NCI-H187 (cell line): ENCODE measurements at places on chromosomes 13 and 19.
A peak's percentile ranks its signal among the peaks of the same experiment; 100 is the strongest.

DNA sequence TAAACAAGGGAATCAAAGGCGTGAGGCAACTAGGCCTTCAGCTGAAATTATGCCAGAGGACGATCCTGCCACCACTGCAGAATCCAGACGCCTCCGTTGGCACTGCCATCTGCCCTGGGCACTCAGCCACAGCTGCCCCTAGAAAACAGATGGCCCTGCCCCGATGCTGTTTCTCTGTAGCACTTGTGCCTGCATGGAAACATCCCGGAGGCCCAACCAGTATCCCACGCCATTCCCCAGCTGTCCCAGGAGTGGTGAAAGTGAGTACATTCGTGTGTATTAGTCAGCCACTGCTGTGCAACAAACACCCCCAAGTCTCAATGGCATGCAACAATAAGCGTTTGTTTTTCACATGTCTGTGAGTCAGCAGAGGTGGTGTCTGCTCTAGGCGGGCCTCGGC lies 8.9 kb upstream of the CRTC1 start:
- DNase-seq: no peak

GRCh38 chr13:108948251-108948671 lies 318.9 kb downstream of the MYO16 start:
- no peak for DNase-seq

DNA sequence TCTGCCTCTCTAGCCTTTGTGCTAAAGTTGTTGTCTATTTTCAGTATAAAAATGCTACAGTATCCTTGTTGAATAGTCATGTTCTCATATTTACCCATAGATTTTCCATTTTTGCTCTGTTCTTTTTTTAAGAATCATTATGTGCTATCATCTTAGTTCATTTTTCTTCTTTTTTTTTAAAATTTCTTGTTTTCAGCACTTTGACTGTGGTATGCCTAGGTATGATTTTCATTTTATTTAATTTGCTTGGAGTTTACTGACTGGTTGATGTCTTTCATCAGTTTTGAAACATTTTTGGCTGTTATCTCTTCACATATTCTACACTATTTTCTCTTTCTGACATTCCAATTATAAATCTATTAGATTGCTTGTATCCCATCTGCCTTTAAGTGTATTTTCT lies 192.9 kb downstream of the PDS5B start:
- DNase-seq: no peak

GRCh38 chr19:15841875-15842569 lies 26.6 kb upstream of the OR10H1 start:
- DNase-seq: no peak

DNA sequence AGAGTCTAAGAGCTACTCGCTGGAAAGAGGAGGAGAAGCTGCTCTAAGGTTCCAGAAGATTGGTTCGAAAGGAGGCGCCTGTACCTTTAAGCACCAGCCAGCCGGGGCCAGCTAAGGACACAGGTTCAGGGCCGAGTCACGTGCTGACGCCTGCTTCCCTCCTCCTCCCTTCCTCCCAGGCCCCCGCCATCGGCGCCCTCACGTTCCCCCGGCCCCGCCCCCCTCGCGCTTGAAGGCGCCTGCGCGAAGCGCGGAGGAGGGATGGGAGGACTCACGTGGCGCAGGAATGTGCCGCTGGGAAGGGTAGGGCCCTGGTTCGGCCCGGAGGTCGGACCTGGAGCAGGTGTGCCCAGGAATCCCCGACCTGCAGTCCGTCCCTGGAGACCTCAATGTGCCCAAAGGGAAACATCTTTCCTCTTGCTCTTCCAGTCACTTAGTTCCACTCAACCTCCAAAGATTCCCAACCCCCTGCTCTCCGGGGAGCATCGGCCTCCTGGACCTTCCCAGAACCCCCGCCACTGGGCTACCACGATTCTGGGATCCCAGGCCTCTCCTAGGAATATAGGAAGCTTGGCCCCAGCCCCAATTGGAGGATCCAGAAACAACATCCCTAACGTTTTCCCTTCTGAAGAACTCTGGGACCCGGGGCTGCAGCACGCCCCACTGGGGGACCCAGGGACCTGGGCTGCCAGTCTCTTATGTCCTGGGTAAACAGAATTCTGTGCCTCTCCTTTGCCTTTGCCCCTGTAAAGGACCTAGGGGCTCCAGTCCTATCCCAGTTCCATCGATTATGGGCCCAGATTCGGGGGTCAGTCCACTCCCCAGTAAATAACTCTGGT lies 2.5 kb downstream of the DBP start:
- peak; percentile 99 for DNase-seq

- DNase-seq: no peak
These were observed 129.3 kb downstream of the ATP11A start for GRCh38 chr13:112819111-112819510.

DNA sequence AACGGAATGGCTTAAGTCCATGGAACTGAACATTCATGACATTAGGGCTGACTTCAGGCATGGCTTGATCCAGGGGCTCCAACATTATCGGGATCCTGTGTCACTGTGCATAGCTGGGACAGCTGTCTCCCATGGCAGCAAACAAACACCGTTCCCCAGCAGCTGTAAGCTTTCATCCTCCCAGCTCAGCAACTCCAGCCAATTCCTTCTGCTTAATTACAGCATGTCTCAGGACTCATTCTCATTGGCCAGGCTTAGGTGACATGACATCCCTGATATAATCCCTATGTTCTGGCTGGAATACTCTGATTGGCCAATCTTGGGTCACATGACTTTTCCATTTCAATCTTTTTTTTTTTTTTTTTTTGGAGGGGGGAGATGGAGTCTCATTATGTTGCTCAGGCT lies 10.9 kb upstream of the TLE5 start:
- DNase-seq: no peak

- no peak for DNase-seq
These were observed 1339.4 kb downstream of the EFNB2 start for GRCh38 chr13:105196052-105196451.

DNA sequence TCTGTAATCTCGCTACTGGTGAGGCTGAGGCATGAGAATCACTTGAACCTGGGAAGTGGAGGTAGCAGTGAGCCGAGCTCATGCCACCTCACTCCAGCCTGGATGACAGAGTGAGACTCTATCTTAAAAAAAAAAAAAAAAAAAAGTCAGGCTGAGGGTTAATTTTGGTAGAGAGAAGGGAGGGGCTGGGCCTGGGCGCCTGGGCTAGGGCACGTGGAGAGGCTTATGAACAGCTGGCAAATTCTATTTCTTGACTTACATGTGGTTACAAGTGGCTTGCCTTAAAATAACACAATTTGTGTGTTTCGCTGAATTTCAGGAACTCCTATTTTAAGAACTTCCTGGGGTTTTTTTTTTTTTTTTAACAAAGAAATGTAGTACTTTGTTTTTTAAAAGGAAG lies 47.6 kb upstream of the MAP3K10 start:
- no peak for DNase-seq

GRCh38 chr19:56884441-56884840 lies 43.9 kb upstream of the PEG3 start:
- DNase-seq: no peak

DNA sequence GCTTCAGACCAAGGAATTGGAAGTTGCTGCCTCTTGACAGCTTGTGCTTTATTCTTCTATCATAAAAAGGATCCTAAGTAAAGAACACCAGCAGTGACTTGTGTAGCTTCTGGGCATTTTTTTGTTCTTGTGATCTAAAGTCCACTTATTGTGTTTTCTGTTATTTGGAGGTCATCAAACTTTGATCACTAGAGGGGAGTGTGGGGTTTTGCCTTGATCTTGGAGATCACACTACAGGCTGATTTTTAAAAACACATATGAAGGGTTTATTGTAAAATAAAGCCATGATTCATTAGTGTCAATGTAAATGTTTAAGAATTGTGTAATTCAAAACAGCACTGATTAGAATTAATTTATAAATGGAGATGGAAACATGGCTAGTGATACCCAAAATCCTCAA lies 328.7 kb upstream of the EDNRB start:
- DNase-seq: no peak

- DNase-seq: peak; percentile 79
These were observed 258.2 kb upstream of the IRS2 start for GRCh38 chr13:110044551-110045111.

- DNase-seq: no peak
These were observed 4.3 kb downstream of the KIRREL2 start for GRCh38 chr19:35860818-35861639.

DNA sequence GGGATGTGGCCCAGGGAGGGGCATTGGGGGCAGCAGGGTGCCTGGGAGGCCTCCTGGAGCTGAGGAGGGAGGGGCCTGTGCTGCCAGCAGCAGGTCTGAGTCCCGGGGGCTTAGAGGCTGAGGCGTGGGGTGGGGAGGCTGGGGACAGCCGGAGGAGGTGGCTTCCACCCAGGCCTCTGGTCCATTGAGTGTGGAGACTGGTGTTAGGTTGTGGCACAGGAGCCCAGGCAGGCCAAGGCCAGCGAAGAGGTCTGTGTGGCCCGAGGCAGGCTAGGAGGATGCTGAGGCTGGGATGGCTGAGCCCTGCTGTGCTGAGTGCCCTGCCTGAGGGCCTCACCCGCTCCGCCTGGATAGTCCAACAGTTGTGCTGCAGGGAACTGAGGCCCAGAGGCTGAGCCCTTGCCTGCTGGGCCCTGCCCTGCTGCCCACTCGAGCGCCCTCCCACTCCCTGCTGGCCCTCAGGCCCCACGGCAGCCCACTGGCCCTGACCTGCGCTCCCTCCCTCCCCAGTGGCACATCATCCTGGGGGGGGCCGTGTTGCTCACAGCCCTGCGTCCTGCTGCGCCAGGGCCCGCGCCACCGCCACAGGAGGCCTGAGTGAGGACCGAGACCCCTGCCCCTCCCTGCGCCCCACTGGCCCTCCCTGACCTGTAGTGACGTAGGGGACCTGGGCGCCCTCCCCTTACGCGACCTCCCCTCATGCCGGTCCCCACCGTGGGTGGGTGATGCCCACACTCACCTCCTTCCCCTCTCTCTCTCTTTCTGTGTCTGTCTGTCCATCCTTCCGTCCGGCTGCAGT lies 4.9 kb upstream of the GARIN5A start:
- DNase-seq: no peak

DNA sequence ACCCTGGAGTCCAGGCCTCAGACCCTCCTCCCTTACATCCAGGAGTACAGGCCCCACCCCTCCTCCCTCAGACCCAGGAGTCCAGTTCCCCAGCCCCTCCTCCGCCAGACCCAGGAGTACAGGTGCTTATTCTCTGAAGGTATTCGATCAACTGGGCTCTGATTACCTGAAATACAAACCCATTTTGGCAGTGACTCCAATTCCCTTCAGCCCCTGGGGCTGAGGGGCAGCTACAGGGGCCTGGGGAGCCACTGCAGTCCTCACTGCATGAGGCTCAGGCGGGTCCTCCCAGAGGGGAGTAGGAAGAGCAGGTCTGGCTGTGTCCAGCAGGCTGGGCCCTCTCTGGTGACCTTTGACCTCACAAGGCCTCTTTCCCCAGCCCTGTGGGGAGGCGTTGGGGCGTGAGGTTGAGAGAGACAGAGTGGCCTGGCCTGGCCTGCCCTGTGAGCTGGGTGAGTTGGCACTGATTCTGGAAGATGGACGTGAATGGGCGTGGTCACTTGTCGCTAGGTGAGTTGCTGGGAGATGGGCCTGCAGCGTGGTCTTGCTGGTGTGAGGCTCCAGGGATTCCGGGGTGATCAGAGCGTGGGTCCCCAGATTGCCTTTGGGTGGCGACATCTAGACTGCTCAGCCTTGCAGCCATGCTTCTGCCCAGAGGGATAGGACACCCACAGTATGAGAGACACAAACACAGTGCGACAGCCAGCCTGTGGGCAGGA lies 3.1 kb downstream of the BCAT2 start:
- no peak for DNase-seq

DNA sequence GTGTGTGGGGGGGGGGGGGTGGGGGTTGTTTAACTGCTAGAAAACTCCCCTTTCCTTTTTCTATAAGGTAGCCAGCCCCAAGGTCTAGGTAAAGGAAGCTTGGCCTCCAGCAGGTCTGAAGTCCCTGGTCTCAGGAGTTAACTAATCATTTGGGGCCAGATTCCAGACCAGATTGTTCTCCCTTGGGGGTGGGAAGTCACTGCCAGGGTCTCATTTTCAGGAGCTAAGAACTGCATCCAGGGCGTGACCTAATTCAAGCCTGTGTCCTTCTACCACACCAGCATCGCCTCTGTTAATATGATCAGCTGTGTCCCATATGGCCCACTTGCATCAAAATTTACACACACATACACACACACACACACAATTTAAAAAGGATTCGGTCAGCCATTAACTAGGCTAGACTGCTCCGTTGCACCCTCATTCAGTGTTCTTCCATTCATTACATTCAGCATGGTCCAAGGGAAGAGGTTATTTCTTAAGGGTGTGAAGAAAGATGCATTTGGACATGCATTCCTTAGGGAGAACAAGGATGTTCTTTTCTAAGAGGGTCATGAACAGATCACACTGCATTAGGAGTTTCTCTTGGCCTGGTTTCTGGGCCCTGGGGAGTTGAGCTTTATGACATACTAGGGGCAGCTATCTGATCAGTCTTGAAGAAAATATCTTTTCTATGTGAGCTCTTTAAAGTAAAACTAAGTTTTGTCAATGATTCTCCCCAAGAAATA lies 91.0 kb downstream of the FGF14 start:
- DNase-seq: no peak

DNA sequence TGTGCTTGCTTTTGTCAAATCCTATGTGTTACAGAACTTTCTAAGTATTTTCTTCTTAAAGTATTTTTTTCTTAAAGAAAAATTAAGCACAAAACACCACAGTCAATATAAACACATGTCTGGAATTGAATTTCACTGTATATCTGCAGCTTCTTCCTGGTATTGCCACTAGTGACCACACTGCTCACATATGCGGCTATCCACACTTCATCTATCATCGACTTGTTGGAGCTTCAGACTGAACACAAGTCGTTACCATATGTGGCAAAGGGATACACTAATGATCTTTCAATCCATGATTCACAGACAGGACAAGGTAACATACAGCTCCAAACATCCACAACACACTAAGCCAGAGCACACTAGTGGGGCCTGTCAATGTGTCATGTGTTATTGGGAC lies 498.4 kb upstream of the ARGLU1 start:
- no peak for DNase-seq

DNA sequence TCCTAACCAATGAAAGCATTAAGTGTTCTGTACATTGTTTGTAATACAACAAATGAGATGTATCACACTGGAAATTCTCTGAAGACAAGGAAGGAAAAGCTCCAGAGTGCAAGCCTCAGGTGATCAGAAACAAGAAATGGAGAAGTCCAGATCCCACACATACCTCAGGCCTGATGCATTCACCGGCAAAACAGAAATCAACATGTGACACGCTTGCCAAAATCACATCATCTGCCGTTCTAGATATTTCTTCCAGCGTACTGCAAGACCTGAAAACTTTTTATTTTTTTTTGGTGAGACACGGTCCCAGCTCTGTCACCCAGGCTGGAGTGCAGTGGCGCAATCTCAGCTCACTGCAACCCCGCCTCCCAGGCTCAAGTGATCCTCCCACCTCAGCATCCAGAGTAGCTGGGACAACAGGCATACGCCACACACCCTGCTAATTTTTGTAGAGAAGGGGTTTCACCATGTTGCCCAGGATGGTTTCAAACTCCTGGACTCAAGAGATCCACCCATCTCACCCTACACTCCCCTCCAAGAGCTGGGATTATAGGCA lies 48.6 kb downstream of the FOXO1 start:
- no peak for DNase-seq
